CD4-positive, CD25-positive, alpha-beta regulatory T cell (primary cell): ENCODE measurements at places on chromosomes 7 and 10. TPM values are rescaled to one million over a fixed set of nuclear protein-coding genes. Genes with fewer than 3 reads are reported as not detected.

DNA sequence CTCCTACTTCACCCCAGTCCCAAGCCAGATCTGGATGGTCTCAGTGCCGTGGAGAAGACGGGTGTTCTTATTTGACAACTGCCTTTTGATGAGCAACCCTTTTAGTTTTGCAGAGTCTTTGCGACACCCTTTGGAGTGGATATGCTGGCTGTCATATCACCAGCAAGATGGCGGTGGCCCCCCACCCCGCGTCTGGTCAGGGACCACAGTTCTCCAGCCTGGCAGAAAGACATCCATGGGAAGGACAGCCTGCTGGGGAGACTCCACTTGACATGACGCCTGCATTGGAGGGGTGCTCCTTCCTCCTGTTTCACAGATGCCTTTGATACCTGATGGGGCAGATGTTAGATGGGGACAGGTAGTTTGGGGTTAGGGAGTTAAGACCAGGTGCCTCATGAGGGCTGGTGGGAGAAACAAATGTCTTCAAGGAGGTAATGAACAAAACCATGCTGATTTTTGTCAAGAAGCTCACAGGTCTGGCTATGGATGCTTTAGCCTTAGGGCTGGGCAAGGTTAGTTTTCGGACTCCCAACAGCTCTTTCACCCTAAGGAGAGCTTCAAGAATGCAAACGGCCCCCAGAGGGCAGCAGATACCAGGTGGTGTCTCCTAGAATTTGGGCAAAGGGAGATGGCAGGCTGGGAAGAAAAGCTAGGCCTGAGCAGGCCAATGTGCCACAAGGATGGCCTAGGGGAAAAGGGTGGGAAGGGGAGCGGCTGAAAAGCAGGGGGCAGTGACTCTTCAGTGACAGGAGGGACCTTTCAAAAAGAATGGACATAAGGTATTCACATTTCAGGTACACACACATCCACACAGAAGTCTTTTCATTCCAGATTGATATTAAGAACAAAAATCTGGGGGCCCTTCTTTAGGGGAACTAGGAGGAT, 95.2 kb downstream of the CLEC2L start:
- H3K27me3 ChIP-seq: no peaks in the 10 kb centered on the region
- no peak overlapping the region for H3K27ac ChIP-seq
- H3K36me3 ChIP-seq: no peaks in the 10 kb centered on the region
- H3K4me1 ChIP-seq: no peaks in the 10 kb centered on the region

The RBP3 gene
- total RNA-seq: not detected

DNA sequence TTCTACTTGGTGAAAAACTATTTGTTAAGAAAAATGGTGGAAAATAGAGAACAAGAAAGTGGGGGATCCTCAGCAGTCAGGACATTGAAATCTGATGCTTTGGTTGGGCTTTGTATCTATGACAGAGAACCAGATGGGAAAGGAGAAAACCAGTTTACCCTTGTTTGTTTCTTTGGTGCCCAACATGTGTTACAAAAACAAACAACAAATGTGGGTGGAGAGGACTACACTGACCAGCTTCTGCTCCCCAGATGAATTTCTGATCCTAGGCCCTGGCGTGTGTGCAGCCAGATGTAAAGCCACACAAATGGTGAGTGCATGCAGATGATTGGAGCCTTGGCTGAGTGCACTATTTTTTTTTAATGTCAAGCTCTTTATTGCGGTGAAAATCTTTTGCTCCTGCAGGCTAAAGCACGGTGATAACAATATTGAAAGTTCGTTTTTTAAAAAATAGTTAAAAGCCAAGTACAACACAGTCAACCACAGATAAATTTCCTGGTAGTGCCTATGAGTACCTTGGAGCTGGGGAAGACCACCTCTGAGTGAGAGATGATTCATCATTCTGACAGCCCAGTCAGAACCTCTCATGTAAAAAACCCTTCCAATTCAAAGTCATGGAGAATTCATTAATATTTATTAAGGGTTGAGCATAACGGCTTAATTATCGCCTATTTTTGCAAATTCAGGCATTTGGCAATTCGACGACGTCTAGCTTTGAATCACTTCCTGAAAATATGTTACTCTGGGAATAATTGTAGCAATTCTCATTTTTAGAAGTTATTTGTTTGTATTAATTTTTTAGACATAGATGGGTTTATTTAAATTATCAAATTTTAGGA, 163.7 kb downstream of the AGMO start:
- no peaks in the 10 kb centered on the region for H3K36me3 ChIP-seq
- H3K27me3 ChIP-seq: no peaks in the 10 kb centered on the region
- DNase-seq: no peak
- H3K4me3 ChIP-seq: no peak overlapping the region

DNA sequence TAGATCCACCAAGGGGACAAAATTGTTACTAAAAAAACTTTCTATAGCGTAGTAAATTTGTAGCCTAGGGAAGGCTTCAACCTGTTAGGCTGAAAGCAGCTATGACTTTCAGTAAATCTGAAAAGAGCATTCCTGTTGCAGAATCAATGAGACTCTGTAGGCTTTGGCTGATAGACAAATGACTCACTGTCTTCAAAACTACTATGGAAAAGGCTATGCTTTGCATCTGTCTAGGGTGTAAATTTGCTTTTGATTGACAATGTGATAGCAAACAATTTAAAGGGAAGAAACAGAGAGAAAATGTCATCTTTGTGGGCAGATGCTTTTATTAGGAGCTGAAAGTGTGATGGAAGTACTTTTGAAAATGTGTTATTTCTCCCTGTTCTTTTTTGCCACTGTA, 60.6 kb downstream of the ARL5B start:
- no peaks in the 10 kb centered on the region for H3K27me3 ChIP-seq
- H3K4me3 ChIP-seq: no peak overlapping the region
- no peak for DNase-seq
- H3K27ac ChIP-seq: no peak overlapping the region
- H3K36me3 ChIP-seq: no peaks in the 10 kb centered on the region
- no peaks in the 10 kb centered on the region for H3K4me1 ChIP-seq

- no peak for DNase-seq
- no peak overlapping the region for H3K27ac ChIP-seq
- H3K27me3 ChIP-seq: no peaks in the 10 kb centered on the region
- no peaks in the 10 kb centered on the region for H3K4me1 ChIP-seq
Measured at GRCh38 chr10:70109064-70109729, 23.4 kb downstream of the AIFM2 start.

GRCh38 chr10:22458272-22459038, 113.2 kb downstream of the SPAG6 start:
- H3K27me3 ChIP-seq: no peaks in the 10 kb centered on the region
- peaks cover 6% of the 10 kb centered on the region for H3K4me1 ChIP-seq
- DNase-seq: no peak
- H3K27ac ChIP-seq: no peak overlapping the region

DNA sequence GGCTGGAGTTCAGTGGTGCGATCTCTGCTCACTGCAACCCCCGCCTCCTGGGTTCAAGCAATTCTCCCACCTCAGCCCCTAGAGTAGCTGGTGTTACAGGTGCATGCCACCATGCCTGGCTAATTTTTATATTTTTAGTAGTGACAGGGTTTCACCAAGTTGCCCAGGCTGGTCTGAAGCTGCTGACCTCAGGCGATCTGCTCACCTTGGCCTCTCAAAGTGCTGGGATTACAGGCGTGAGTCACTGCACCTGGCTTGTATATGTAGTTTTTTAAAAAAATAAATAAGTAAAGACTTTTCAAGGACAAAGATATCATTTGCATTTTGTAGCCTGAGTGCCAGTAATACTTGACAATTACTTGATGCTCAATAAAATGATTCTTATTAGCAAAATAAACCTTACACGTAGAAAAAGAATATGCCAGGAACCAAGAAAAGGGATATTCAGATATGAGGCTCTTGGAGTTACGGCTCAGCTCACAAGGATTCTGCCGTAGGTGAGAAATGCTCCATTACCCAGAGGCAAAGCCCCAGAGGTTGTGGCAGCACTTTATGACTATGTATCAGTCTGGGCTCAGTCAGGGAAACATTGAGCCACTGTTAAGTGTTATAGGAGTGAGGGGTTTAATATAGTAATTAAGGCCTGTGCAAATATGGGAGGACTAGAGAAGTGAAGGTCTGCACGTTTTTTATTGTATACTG, 98.5 kb downstream of the TPST1 start:
- no peak overlapping the region for H3K4me3 ChIP-seq
- no peaks in the 10 kb centered on the region for H3K4me1 ChIP-seq

The PON1 gene
- not detected for total RNA-seq

DNA sequence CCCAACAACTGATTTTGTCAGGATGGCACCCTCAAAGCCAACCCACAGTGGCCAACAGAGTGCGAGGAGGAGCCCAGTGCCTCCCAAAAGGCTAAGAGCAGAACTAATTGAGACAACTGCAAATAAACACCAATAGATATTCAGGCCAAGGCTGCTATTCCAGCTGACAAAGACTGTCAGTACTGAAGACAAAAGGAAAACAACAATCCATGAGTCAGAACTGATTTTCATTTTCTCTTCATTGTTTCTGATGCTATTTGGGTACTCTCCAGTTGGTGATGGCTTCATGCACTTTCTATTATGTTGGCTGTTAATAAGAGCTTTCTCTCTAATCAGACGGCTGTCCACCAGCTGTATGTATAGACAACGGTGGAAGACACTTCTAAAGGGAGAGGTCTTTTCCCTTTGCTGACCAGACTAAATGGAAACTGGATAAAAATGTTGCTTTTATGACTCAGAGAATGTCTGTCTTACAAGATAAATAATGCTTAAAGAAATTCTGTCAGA, 515.9 kb downstream of the PARD3 start:
- H3K4me3 ChIP-seq: no peak overlapping the region
- H3K36me3 ChIP-seq: no peaks in the 10 kb centered on the region
- DNase-seq: no peak
- no peaks in the 10 kb centered on the region for H3K4me1 ChIP-seq

The OIT3 gene
- not detected for total RNA-seq

The CDK5 gene
- 7.6 TPM for total RNA-seq

DNA sequence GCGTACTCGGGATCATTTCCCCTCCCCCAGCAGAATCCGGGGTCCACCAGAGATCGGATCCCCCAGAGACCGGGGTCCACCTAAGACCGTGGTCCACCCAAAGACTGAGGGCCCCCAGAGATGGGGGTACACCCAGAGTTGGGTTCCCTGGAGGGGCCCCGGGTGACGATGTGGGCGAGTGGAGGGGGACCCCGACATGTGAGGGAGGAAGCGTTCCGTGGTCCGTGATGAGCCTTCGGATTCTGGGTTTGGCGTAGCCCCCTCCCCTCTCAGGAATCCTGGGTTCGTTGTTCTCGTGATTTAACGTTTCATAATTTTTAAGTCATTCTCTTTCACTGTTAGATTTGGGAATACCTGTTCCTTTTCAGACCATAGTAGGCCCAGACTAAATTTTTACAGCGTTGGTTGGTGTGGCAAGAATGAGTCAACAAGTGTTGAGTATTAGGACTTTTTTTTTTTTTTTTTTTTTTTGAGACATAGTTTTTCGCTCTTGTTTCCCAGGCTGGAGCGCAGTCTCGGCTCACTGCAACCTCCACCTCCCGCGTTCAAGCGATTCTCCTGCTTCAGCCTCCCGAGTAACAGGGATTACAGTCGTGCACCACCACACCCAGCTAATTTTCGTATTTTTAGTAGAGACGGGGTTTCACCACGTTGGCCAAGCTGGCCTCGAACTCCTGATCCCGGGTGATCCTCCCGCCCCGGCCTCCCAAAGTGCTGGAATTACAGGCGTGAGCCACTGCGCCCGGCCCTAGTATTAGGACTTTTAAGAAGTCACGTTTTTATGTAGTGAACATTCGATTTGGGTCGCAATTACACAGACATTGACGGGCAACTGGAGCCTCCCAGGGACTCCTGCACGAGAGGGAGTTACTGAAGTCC, 672 bp downstream of the GTPBP4 start:
- peaks cover 25% of the 10 kb centered on the region for H3K4me1 ChIP-seq
- peaks cover 19% of the 10 kb centered on the region for H3K36me3 ChIP-seq
- H3K27me3 ChIP-seq: no peaks in the 10 kb centered on the region
- DNase-seq: no peak
- peak overlapping the region; percentile 83 for H3K27ac ChIP-seq
- peak overlapping the region; percentile 90 for H3K4me3 ChIP-seq

- DNase-seq: no peak
- no peak overlapping the region for H3K4me3 ChIP-seq
- H3K27me3 ChIP-seq: no peaks in the 10 kb centered on the region
- no peaks in the 10 kb centered on the region for H3K36me3 ChIP-seq
- H3K27ac ChIP-seq: no peak overlapping the region
Measured at GRCh38 chr7:117097860-117098259, 144.6 kb downstream of the ST7 start.

DNA sequence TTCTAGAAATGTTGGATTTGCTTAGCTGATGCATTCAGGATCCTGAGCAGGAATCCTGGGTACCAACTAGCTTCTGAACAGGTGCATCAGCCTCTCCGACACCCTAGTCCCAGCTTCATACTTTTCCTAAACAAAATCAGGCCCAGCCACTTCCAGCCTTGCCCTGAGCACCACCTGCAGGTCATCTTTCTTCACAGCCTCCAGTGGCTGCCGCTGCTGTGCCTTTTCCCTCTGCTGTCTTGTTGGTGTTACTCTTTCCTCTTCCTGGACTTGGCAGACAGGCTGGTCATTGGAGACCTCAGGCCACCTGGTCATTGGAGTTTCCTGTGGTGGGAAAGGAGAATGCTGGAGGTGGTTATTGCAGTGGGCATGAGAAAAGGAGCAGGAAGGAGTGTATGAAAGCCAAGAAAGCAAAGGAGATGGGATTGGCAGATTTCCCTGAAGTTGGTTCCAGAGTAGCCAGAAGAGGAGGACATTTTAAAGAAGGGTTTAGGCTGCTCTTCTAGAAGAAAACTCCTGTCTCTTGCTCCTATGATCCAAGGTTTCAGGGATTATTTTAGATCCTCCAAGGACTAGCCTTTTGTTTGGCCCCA, 48.2 kb upstream of the NFKB2 start:
- no peaks in the 10 kb centered on the region for H3K27me3 ChIP-seq
- H3K27ac ChIP-seq: no peak overlapping the region

DNA sequence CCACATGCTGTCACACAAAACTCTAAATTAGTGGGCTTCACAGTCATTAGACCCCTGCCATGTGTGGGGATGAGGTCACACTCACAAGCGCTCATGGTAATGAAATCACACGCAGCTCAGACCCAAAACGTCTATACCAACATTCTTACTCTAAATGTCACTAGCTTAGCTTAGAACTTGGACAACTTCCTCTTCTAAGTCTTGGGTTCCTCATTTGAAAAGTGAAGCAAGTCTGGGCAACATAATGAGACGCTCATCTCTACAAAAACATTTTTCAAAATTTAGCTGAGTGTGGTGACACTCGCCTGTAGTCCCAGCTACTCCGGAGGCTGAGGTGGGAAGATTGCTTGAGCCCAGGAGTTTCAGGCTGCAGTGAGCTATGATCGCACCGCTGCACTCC, 92.7 kb upstream of the MACROH2A2 start:
- no peak overlapping the region for H3K4me3 ChIP-seq
- H3K27me3 ChIP-seq: peaks cover 4% of the 10 kb centered on the region
- no peaks in the 10 kb centered on the region for H3K4me1 ChIP-seq
- no peak for DNase-seq
- no peak overlapping the region for H3K27ac ChIP-seq

- H3K4me3 ChIP-seq: no peak overlapping the region
- H3K27me3 ChIP-seq: no peaks in the 10 kb centered on the region
- no peaks in the 10 kb centered on the region for H3K36me3 ChIP-seq
- no peak overlapping the region for H3K27ac ChIP-seq
Measured at GRCh38 chr10:120480065-120480600, 23.1 kb downstream of the PLPP4 start.

- H3K27me3 ChIP-seq: peaks cover 25% of the 10 kb centered on the region
- H3K36me3 ChIP-seq: no peaks in the 10 kb centered on the region
- H3K27ac ChIP-seq: no peak overlapping the region
- peaks cover 7% of the 10 kb centered on the region for H3K4me1 ChIP-seq
Measured at GRCh38 chr10:6711408-6711841, 131.3 kb upstream of the PRKCQ start.

The HMX2 gene
- total RNA-seq: not detected

The CPED1 gene
- total RNA-seq: 0.17 TPM

GRCh38 chr10:50538555-50539398, 85.0 kb downstream of the SGMS1 start:
- H3K4me3 ChIP-seq: peak overlapping the region; percentile 29
- no peaks in the 10 kb centered on the region for H3K36me3 ChIP-seq
- H3K27me3 ChIP-seq: no peaks in the 10 kb centered on the region
- H3K27ac ChIP-seq: no peak overlapping the region
